ENCODE measurements at places on chromosomes 7 and 10.

DNA sequence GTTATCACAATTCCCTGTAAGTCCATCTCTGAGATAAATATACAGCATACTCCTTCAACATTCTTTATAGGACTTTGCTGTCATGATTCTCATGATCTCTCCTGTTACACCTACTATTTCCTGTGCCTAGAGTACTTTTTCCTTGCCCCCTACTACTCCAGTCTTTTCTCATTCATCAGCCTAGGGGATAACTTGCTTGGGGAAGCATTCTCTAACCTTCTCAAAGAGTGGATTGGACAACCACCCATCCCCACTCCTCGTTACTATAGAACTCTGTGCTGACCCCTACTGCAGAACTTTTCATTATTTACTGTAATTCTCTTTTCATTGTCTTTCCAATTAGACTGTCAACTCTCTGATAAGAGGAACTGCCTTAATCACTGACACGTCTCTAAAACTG lies 57.4 kb upstream of the TFEC start:
- no peak for DNase-seq

DNA sequence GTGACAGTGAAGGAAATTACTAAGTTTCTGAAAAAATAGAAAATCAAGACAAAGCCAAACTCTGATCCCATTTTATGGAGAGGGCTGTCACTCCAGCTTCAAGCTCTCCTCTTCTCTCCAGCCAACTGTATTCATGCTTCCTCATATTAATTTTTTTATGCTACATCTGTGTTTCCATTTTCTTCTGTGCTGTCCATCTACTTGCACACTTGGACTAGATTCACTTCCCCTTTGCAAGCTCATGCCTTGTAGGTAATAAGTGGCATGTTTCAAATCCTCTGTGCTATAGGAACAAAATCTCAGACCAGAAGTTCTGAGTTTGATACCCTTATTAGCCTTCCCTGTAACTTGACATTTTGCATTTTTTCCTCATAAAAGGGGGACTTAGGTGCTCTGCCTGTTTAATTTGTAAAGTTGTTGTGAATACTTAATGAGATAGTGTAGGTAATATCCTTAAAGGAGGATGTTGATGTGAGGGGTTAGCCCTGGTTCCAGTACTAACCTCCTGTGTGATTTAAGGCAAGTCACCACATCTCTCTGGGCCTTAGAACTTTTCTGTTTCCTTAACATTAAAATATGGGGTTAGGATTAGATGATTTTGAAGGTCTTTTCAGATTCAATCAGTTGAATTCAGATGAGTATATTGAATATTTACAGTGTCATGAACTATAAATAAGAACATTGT lies 358.8 kb downstream of the BBS9 start:
- DNase-seq = no peak

DNA sequence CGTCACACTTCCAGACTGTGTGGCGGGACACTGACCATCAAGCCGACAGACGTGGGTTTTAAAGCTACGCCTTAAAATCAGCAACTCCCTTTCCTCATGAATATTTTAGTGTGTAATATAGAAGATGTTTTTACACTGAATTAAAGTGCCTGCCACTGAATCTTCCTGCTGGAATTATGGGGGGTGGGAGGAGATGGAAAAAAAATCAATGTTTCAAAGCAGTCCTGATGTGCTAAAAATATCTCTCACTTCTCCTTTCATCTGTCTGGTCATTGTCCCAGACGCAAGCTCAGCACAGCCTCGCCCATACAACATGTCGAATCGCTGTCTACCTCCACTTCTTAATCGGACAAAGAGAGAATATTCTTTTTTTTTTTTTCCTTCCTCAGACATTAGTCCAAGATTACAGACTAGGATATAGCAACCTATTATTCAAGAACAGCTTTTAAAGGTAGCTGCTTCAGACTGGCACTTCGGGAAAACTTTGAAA lies 165.1 kb upstream of the KLF14 start:
- DNase-seq = no peak

- DNase-seq = no peak
These were observed 13.6 kb upstream of the SORBS1 start for GRCh38 chr10:95574649-95575365.

DNA sequence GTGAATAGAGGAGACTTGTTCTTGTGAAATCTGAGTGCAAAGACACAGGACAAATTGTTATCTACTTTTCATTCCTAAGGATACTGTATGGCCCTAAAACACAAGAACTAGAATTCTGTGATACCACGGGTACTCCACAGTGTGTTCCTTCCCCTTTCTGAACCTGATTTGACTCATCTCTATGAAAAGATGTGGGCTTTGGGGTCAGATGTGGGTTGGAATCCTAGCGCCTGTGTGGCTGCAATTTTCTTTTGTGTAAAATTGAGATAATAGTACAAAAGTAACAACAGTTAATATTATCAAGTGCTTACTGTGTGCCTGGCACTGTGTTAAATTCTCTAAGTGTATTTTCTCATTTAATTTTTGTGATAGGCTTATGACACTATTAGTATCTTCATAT lies 8.1 kb downstream of the SRGN start:
- DNase-seq = no peak

- no peak for DNase-seq
These were observed 445 bp downstream of the PPA1 start for GRCh38 chr10:70232859-70233108.

GRCh38 chr10:14751014-14751896 lies 23.4 kb downstream of the FAM107B start:
- no peak for DNase-seq
